KBM-7 (cell line): ENCODE measurements at places on chromosomes 5 and 9.

GRCh38 chr9:124419832-124420489, 4.7 kb upstream of the PSMB7 start:
- DNase-seq: no peak

GRCh38 chr5:58444805-58445204, 15.1 kb downstream of the PLK2 start:
- DNase-seq: no peak

DNA sequence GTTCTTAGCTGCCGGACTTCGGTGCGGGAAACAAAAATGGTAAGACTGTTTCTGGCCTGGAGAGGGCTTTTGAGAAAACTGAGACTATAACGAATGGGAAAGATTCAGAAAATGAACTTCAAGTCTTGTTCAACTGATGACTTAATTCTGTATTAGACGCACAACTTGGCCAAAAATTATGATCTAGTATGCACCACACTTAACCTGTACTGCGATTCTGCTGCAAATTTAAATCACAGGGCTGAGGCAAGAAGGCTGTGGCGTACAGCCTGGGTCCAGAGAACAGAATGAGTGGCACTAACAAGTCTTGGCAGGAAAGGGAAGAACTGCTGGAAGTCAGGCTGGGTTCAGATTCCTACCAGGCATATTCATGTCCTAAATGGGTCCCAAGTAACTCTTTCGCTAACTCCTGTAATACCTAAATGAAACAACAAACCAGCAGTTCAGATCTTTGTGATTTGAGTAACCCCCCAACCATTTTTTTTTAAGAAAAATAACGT, 781 bp upstream of the COL23A1 start:
- no peak for DNase-seq

- no peak for DNase-seq
These were observed 59.6 kb upstream of the SLC1A1 start for GRCh38 chr9:4430432-4431261.

DNA sequence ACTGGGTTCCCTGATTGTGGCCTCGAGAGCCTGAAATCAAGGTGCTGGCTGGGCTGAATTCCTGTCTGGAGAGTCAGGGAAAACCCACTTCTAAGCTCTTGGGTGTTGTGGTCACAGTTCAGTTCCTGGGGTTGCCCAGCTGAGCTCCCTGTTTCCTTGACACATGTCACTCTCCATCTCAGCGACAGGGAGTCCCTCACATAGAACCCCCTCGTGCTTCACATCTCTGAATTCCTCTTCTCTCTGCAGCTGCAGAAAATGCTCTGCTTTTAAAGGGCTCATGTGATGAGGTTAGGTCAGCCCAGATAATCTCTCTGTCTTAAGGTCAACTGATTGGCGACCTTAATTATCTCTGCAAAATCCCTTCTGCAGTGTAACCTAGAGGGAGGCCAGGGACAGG, 53.5 kb upstream of the NFIL3 start:
- no peak for DNase-seq

GRCh38 chr5:148523139-148523538, 131.2 kb downstream of the HTR4 start:
- DNase-seq: no peak
